ENCODE measurements at places on chromosomes 2 and 18.
A peak's percentile ranks its signal among the peaks of the same experiment; 100 is the strongest.

- DNase-seq, result no peak
Observed at GRCh38 chr18:55869556-55870501, 281.8 kb upstream of the TCF4 start.

DNA sequence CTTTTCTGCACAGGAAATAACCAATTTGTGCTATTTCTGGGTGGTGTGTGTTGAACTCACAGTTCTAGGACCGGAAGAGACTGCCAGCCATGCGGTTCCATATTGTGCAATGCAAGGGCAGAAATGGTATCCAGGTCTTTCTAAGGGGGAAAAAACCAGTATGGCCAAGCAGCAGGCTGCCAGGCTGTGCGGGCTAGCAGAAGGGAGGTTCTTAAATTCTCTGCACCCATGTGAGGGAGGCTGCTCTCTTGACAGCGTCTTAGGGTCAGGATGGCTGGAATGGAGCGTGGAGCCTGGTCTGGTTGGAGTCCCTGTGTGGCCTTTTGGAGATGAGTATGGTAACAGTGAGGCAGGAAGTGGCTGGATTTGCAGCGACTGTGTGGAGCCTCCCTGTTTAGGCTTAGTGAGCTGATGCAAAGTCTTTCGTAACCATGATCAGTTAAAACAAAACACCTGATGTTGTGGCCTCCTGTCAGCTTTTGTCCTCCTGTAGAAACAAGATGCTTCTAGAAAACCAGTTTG lies 52.6 kb downstream of the NCK2 start:
- no peak for DNase-seq

- DNase-seq, result peak; percentile 8
Observed at GRCh38 chr2:10985260-10985659, 73.5 kb downstream of the KCNF1 start.

DNA sequence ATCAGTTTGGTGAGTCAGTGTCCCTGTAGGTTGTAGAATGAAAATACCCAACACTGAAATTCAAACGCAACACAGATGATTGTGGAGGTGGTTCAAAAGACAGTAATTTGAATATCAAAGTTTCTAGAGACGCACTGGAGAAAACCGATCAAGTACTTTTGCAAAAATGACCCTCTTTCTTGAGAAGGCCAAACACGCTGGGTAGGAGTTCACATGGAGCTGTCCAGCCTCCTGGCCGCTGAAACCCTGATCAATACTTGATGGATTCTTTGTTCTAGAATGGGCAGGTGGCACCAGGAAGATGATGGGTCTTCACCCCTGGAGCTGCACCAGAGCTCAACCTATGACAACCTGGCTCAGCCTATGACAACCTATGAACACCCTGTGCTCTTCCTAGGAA lies 39.7 kb upstream of the UBE2F start:
- no peak for DNase-seq

DNA sequence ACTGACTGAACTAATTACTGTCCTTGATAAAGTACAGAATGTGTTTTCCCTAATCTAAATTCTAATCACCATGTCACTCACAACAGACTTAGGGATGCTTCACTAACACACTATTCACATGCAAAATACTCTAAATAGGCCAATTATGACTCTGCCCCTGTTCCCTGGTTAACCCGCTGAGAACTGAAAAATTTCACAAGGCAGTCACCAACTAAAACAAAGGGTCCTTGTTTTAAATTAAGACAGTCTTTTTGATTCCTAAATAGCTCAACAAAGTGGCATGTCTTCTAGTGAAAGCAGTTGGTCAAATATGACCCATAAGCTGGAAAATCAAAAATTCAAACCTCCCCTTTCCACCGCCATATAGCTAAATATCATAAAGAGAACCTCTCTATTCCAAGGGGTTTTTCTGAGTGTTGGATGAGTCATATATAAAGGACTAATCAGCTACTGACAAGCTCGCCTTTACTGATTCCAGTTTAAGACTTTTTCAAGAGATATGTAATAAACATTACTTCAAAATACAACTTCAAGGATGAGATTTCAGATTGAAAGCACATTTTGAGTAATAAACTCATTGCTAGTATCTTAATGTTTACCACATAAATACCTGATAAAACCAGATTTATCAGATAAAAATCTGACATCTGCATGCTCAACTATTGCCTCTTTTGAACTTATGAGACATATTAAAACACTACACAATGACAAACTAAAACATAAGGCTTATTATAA lies 235.8 kb downstream of the TCF4 start:
- no peak for DNase-seq

- DNase-seq, result no peak
Observed at GRCh38 chr18:9069601-9070000, 32.9 kb upstream of the NDUFV2 start.

GRCh38 chr2:161613161-161613560 lies 11.1 kb upstream of the SLC4A10 start:
- no peak for DNase-seq

DNA sequence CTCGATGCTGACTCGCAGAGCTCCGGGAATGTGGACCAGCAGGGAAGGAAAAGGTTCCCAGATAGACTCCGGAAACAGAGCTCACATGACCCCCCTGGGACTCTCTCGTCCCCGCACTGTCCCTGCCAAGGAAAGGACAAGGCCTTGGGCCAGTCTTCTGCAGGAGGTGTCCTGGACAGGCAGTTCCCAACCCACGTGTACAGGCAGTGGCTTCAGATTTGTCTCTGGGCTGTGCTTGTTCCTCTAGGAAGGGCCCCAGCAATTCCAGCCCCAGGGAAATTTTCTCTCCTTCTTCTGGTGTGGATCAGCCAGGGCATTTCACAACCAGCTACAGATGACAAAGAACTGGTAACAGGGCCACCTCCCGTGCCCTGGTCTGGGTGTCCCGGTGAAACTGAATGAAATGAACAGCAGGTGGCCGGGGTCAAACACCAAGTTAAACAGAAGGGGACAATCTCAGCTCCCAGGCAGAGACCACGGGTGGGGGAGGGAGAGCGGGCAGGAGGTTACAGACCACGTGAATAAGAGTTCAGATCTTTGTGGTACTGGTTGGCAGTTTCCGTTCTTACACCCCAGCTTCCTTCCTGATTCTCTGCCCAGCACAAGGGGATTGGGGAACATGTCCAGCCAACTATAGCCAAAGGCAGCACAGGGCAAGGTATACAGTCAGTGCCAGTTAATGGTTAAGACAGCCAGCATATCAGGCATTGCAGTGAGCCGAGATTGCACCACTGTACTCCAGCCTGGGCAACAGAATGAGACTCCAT lies 52.2 kb upstream of the CAB39 start:
- DNase-seq, result no peak

- no peak for DNase-seq
Observed at GRCh38 chr2:74424139-74424992, 2.8 kb downstream of the WDR54 start.

DNA sequence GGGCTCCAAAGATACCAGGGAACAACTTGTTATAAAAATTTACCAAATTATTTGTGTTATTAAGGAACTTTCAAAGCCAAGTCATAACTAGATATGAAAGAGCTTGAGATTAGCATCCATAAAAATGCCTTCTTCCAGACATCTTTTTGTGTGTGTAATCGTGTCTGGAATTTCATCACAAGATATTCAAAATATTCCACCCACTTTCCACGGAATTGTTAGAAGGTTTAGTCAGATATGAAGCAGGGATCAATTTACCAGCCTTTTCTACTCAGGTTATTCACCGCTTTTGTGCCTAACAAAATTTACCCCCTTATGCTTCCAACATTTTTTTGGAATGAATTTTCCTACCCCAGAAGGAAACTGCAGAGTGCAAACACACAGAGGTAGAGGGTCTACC lies 130.2 kb upstream of the ACVR2A start:
- DNase-seq, result no peak

GRCh38 chr18:36672437-36673344 lies 156.1 kb downstream of the TPGS2 start:
- DNase-seq, result no peak

DNA sequence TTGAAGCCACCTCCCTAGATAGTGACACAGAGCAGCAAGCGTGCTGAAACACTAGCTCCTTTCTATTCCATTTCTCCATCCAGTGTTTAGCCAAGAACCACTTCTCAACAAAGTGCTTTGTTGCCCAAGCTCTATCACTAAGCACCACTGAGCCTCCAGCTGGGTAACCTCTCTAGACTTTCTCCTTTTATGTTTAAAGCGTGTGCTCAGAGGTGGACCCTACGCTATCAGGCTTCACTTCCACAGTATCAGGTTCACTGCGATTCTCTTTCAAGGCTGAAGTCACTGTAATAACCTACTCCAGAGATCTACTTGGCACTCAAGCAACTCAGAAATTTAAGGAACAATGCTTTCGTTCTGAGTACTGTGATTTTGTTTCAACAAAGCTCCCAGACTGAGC lies 197.9 kb downstream of the LNPK start:
- DNase-seq, result no peak

GRCh38 chr2:175402571-175402970 lies 221.1 kb upstream of the ATP5MC3 start:
- no peak for DNase-seq

DNA sequence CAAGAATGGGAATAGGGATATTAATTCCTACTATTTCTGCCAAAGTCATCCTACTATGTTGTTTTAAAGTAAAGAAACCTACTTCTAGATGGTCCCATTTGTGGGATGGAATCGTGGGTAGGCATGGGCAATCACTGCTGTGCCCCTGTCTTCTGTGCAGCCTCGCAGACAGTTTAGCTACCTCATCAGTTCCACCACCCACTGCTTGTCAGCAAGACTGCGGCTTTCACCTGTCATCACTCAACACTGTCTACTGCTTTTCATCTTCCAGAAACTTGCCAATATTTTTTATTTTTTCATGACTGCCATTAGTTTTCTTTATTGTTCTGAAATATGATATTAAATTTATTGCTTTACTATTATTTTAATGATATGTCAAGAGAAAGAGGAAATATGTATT lies 368.1 kb upstream of the KYNU start:
- no peak for DNase-seq

All from mesenteric fat pad (tissue), 1 donor.